ENCODE measurements at places on chromosomes 3 and 15. TPM values are rescaled to one million over a fixed set of nuclear protein-coding genes. Genes with fewer than 3 reads are reported as not detected.

DNA sequence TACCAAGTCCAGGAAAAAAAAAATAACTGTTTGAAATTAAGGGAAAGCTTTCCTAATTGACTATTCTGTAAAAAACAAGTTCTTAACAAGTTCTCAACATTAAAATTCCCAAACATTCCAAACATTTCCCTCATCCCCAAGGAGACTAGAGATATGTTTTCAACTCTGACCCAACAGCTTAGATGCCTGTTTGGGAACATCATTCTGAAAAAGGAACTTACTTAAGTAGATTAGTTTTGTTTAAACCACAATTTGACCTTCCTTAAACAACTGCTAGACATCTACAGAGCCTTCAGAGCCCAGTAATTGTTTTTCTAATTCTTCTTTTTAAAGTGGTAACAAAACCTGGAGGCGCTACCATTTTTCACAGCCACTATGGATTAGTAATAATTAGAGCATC, 12.8 kb downstream of the UBR1 start:
- ATAC-seq, result no peak

GRCh38 chr15:31219221-31219620, 107.4 kb upstream of the KLF13 start:
- ATAC-seq, result no peak

DNA sequence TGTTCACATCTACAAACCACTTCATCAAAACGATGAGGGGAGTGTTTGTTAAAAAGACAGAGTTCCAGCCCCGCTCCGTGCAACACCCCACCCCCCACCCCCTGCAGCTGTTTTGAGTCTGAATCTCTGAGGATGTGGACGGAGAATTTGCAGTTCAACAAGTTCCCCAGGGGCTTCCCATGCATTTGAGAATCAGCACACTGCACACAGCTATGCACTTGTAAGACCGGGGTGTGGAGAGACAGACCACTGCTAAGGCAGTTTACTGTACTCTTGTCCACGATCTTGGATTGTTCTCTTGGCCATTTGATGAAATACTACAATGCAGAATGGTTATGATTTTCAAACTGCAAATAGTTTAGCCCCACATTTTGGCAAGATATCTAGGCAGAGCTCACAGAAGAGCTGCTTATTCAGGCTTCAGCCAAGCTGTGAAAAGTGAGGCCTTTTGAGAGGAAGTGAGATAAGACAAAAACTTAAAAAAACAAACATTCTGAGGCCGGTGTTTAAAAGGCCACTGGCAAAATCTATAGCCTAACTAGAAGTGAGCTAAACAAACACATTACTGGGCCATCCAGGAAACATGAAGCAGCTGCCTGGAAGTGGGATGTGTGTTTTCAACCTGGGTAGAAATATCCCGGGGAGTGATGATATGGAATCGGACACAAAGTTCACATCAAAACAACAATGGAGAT, 308.2 kb upstream of the ADAMTS9 start:
- no peak for ATAC-seq

GRCh38 chr3:106124818-106125217, 256.0 kb upstream of the CBLB start:
- no peak for ATAC-seq

Gene MKRN2OS
- not detected for total RNA-seq

DNA sequence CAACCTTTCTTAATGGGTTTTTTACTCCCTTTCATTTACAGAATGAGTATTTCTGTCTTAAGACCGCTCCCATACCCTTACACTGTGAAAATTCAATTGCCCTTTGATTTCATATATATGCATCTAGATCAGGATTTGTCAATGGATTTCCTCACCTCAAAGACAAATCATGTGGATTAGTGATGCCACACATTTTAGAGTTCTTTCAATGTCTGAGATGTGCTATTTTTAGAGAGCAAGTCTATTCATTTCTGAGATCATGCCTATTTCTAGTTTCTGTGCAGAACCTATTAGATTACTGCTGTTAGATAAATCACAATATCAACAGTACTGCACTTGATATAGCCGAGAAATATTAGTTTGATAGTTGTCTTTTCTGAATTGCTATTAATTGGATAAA, 137.3 kb downstream of the GABRB3 start:
- ATAC-seq, result no peak

DNA sequence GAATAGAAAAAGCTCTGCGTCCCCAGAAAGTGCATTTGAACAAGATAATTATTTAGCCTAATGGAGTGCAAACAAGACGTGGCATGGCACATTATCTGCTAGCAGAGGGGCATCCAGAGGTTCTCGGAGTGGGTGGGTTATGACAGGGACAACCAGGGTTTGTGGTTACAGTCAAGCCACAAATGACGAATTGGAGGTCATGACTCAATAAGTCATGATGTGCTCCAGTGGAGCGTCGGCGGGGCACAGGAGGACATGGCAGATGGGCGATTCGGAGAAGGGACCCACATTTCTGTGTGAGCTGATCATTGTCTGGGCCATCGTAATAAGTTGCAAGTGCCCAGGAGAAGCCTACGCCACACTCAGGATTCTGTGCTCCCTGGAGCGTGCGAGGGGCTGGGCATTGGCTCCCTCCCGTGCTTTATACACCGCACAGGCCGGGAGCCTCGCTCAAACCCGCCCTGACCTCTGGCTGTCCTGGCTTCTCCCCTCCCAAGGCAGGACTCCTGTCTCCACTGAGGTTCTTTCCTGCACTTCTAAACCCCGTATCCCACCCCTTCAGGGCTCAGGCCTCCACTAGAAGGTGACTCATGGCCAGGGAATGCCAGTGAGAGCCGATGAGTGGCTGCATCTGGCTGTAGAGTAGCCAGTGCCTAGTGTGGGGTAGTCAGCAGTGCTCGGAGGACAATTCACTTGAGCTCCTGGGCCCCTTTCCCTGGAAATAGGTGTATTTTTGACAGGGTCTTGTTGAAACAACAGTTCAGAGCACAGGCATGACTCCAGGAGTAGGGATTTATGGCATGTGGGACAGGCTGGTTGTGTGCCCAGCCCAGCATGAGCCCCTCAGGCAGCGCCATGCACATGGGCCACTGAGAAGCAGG, 67.4 kb downstream of the GRIP2 start:
- ATAC-seq, result peak; percentile 94

DNA sequence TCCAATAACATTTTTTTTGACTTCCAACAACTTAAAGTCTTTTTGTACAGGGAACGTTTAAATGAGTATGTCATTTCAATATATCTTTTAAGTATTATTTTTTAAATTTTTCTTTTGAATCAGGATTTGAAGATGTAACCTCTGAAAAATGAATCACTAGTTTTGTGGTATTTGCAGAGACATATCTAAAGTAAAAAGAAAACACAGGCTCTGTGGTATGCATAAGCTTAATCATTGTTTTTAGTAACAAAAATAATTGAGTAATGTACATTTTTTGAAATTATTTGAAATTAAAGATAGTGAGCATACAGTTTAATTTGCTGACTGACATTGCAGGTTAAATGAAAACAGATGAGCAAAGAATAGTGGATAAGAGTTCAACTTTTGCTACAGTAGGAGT, 531.3 kb downstream of the ROBO1 start:
- ATAC-seq, result no peak

DNA sequence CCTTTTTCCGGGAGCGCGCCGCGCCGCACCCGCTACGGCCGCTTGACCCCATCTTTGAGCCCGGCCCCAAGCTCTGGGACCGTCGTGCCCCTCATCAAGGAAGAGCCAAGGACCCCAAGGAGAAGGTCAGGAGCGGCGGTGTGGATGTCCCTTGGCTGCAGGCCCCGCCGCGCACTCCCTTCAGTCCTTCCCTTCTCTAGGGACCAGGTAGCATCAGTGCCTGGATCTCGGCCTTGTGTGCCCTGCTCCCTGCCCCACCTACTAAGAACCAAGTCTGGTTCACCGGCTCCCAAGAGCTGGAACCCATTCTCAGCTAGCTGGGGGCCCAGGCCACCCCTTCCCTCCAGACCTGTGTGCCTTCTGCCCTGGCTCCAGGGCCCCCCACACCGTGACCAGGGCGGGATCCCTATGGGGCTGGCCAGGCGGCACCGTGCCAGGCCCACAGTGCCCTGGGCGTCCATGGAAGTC, 69.3 kb upstream of the CGNL1 start:
- peak; percentile 13 for ATAC-seq

DNA sequence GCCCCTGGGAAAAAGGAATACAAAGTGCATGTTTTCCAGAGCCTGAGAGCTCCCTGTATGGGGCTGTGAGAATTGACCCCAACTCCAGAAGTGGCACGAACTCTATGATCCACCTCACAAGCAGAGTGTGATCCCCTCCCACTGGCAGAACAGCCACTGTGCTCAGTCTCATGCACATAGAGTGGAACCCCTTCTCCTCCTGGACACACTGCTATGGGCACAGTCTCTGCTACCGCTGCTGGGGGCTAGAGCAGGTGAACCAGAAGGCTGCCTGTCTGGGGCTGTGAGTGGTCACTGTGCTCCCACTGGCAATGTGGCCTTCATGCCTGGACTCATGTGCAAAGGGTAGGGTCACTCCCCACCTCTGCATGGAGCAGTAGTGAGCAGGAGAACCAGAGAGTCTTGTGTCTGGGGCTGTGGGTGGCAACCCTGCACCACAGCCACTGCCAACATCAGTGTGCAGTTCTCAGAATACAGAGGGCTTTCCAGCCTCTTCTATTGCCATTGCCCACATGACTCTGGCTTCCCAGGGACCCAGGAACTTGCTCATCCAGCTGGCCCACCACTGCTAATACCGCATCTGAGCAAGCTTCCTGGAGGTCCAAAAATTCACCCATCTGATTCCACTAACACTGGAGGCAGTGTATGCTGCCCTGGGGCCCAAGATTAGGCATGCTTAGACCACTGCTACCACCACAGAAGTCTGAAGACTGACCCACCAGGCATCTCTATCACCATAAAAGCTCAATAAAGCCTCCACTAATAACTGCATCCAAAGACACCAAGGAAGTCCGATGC, 343.7 kb upstream of the SOX14 start:
- no peak for ATAC-seq

DNA sequence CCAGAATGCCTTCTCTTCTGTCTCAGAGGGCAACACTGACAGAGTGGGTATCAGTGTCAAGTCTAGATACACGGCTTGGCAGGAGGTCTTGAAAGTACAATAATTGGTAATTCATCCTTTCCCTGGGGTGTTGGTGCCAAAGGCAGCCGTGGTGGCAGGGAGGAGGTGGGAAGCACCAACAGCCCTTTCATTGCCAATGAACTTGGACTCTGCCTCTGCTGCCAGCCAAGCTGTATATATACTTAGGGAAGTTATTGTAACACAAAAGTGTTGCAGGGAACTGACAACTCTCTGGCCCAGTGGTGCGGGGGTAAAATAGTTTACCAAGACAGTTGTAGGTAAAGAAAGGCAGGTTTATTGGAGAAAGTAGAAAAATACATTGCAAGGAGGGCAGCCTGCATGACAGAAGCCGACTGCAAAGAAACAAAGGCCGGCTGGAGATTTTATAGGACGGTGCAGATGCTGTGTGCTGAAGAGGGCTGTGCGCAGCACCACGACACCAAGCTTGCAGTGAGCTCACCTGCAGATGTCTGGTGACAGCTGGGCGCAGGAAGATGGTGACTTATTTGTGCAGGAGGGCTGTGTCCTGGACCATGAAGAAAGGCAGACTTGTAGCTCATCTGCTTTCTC, 4.0 kb upstream of the FAM3D start:
- ATAC-seq, result no peak

DNA sequence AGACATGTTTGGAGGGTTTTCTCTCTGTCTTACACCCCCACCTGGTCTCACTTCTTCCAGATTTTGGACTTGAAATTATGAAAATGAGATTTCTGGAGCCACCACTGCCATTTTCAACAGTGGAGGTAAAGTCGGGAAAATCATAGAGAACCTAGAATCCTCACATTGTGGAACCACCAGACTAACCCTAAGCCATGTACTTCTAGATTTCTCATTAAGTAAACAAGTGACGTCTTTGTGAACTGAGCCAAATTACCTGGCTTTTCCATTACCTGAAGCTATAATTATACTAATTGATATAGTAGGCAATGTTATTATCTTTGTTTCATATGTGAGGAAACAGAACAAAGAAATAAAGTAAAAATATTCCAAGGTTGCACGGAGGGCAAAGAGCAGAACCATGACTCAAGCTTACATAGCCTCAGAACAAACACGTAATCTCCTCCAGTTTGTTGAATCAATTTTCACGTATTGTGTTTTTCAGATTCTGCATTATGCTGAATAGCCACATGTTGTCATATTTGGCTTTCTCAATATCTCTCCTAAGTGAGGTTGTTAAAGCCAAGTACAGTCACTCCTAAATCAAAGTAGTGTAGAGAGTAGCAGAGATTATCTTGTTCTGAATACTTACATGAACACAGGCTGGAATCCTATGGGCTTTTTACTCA, 101.3 kb upstream of the CMC1 start:
- no peak for ATAC-seq

DNA sequence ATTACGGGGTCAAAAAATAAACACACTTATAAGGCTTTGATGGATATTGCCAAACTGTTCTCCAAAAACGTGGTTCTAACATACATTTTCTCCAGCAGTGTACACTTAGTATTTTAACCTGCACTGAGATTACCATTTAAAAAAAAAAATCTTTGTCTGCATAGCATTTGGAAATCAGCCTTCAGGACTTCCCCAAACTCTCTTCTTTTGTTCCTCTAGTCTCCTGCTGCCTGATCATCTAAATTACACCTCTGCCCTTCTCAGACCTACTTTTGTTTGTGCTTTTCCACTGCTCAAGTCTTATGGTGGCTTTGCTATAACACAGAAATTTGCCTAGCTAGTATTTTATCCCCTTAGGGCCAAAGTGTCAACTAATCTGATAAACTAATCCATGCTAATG, 3.8 kb downstream of the NCEH1 start:
- no peak for ATAC-seq

- no peak for ATAC-seq
These were observed 2.6 kb downstream of the PARP6 start for GRCh38 chr15:72269739-72270138.

Gene INSYN1
- not detected for total RNA-seq

- ATAC-seq, result peak; percentile 29
These were observed 812 bp upstream of the SEC62 start for GRCh38 chr3:169965562-169966427.

DNA sequence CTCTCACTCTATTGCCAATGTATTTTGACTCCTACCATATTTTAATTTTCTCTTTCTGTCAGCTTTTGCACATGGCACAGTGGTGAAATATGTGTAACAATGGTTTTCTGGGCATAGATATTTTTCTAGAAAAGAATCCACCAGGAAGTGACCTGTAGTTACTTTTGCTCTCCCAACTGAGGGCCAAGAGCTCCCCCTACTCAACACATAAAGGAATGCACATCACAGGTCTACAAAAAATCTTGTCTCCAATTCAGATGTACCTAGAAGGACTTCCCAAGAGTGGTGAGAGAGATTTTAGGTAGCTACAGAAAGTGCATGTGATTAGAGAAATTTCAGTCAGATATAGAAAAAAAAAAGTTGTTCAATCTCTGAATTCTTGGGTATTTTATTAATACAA, 15.6 kb downstream of the CPA3 start:
- no peak for ATAC-seq

Data from activated T-helper 17 cell treated with anti-CD3 and anti-CD28 coated beads, Interleukin-2, amount 50 U/mL, for 72 hours (primary cell).